ENCODE measurements at places on chromosomes 5 and 9.

DNA sequence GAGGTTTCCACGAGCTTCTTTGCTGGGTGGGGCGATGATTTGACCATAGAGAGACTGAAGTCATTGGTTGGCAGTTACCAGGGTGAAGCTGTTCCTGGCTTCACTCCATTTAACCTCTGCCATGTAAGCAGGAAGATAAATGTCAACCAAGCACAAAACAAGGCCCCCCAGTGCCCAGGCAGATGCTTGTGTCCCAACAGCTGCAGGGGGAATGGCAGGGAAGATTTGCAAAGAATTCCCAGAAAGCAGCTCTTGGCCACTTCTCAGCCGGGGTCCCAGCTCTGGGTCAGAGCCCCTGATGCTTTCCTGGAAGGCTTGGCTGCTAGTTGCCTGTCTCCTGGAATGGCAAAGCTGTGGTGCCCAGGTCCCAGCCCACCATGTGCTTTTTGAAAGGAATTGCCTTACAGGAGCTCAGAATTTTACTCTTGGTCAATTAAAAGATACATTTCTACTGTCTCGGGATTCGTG, 383.4 kb downstream of the ENC1 start:
- DNase-seq: no peak

GRCh38 chr5:95786821-95787418, 35.6 kb downstream of the GLRX start:
- DNase-seq: no peak

DNA sequence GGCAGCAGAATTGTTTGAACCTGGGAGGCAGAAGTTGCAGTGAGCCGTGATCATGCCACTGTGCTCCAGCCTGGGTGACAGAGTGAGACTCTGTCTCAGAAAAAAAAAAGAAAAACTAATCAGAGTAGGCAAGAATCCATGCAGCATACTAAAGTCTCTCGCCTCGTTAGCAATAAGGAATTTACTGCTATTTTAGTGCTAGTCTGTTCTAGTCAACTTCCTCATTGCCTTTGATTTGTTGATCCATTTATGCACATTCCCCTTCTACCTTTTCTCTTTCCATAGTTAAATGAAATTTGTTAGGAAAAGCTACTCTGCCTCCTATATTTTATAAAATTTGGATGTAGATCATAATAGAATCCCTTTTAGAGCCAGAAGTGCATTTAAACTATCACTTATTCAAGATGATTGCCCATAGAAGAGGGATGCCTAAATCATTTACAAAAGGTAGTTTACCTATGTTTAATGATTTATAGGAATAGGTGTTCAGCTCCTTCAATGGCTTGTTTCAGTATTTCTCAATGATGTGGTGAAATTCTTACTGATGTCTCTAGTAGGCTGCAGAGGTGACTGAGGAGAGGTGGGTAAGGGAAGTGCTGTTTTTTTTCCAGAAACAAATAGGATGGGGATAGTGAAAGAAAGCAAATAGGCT, 1.9 kb downstream of the LRRC19 start:
- no peak for DNase-seq

GRCh38 chr9:126643945-126644527, 30.3 kb downstream of the LMX1B start:
- DNase-seq: no peak

GRCh38 chr5:23717486-23717885, 210.1 kb downstream of the PRDM9 start:
- no peak for DNase-seq

- DNase-seq: no peak
Observed at GRCh38 chr5:67799732-67800234, 415.8 kb upstream of the PIK3R1 start.

- no peak for DNase-seq
Observed at GRCh38 chr9:20238921-20239320, 383.4 kb downstream of the MLLT3 start.

DNA sequence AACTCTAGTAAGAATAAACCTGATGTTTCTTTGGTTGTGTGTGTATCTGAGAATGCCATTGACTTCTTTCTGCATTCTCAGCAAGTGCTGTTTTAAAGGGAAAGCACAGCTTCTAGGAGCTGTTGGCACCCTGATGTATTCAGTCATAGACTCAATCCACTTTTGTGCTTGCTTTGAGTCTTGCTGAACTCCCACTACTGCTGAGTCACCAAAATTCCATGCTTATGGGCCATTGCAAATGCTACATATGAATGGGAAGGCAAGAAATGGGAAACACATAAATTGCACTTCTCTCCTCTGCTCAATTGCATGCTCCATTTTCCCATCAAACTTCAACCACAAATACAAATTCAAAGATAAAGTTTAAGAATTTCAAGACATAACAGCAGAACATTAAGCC, 9.8 kb upstream of the FTMT start:
- no peak for DNase-seq

DNA sequence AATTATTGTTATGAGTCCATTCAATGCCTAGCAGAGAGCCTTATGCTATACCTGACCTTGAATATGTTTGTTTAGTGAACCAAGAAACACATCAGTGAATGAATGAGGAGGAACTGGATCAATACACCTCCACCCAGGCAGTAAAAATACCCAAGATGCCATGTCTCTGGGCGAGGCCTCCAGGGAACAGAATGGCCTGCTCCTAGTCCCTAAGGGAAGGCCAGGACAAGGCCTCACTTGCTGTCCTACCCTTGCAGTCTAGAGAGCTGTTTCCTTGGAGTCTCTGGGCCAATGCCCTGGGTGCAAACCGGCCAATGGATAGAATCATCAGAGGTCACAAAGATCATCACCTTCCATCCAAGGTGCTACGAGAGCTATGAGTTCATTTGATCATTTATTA, 26.1 kb downstream of the TNIP1 start:
- no peak for DNase-seq

DNA sequence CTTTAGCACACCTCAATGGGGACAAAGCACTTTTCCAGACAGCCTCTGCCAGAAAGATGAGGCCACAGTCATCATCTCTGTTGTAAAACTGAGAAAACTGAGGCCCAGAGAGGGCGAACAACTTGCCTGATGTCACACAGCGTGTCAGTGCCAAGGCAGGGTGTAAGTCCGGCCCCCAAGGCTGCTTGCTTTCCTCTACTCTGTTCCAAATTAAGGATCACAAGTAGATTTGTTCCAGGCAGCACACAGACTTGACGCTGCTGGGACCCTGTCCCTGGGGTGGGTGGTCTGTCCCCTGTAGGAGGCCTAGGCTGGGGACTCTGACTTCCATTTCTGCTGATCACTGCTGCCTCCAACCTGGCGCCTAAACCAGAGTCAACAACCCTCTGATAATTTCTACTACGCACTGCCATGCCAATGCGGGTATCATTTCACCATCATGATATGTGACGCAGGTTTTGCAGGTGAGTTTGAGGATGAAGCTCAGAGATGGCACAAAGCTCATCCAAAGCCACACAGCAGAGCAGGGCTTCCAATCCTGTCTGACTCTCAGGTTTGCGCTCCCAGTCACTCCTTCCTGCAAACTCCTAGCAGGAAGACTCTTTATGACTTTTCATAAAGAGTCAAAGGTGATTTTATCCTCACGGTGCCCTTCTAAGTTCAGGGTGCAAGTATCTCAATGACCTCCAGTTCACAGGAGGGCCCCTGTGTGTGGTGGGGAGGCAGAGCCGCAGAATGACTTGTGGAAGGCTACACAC, 13.5 kb upstream of the RALGDS start:
- no peak for DNase-seq

DNA sequence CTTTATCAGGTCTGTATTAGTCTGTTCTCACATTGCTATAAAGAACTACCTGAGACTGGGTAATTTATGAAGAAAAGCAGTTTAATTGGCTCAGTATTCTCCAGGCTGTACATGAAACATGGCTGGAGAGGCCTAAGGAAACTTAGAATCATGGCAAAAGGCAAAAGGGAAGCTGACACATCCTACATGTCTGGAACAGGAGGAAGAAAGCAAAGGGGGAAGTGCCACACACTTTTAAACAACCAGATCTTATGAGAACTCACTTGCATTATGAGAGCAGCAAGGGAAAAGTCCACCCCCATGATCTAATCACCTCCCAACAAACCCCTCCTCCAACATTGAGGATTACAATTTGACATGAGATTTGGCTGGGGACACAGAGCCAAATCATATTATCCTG, 132.1 kb downstream of the PCSK1 start:
- DNase-seq: no peak

DNA sequence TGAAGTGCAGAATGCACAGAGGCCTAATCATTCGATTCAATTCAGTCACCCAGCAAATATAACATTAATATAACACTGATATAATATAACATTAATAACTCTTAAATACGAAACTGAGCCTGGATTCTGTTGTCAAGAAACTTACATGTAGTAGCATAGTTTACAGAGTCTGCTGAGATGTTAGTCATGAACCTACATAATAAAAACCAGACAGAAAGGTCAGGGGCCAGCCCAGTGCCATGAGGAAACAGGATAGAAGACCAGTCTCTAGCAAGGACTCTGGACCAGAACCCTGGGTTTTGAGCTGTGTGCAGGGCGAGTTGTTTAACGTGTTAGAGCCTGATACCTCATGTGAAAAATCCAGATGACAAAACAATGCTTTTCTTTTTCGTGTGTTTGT, 234.7 kb downstream of the NR2F1-AS1 start:
- DNase-seq: no peak

- DNase-seq: no peak
Observed at GRCh38 chr9:33414268-33414667, 11.9 kb upstream of the AQP7 start.

DNA sequence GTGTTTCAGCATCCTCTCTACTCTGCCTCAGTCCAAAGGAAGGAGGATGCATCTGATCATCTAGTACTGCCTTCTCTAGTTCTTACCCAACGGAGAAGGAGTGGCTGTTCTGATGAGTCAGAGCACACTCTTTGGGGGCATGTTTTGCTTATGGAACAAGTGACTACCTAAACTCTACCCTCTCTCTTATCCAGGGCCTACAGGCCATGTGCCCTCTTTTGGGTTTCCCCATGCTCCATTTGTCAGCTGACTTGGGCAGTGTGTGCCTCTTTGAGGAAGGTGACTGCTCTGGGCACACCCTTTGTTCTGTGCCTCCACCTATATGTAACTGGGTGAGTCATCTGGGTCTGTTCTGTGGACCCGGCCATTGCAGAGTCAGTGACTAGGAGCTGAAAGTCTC, 89.6 kb upstream of the BNC2 start:
- no peak for DNase-seq

GRCh38 chr5:110442856-110443255, 283.6 kb downstream of the TMEM232 start:
- no peak for DNase-seq

GRCh38 chr9:38060681-38061080, 8.3 kb downstream of the SHB start:
- no peak for DNase-seq

- DNase-seq: no peak
Observed at GRCh38 chr5:110055302-110055701, 365.6 kb downstream of the MAN2A1 start.

DNA sequence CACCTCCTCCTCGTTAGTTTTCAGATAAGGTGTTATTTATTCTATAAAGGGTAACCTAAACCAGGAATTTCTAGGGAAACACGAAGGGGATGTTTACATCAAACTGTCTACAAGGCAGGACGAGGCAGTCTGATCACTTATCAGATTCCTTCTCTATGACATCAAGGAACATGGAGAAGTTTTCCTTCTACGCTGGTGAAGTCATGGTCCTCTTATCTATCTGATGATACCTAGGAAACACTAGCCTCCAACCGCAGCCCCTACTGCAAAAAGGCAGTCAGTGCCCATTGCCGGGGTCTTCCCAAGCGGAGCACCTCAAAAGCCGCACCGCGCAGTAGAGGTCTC, 1.5 kb downstream of the MPDZ start:
- DNase-seq: no peak

DNA sequence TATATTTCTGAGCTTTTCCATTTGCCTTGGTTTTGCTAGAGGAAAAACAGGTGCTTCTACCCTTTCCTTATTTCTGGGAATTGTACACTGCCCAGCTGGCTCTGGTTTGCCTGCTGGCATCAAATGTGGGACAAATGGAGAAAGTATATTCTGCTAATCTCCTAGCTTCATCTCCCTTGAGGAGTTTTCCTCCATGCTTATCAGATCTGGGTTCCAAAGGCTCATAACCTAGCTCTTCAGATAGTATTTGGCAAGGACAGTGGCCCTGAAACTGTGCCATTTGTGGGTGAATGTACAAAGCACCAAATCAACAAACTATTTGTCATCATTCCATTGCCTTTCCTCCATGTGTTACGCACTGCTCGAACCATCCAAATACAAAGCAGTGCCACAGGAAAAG, 16.2 kb downstream of the PRLR start:
- no peak for DNase-seq

- no peak for DNase-seq
Observed at GRCh38 chr5:117095346-117096332, 521.0 kb upstream of the SEMA6A start.

- DNase-seq: no peak
Observed at GRCh38 chr9:123238365-123238764, 30.0 kb downstream of the STRBP start.

GRCh38 chr9:20353524-20353923, 268.8 kb downstream of the MLLT3 start:
- DNase-seq: no peak

GRCh38 chr5:53133020-53133419, 23.5 kb upstream of the MOCS2 start:
- DNase-seq: no peak

Data from T-helper 1 cell (primary cell).